ENCODE measurements at places on chromosomes 7 and 10.

- no peak for DNase-seq
Observed at GRCh38 chr7:51545131-51545530, 228.5 kb upstream of the COBL start.

DNA sequence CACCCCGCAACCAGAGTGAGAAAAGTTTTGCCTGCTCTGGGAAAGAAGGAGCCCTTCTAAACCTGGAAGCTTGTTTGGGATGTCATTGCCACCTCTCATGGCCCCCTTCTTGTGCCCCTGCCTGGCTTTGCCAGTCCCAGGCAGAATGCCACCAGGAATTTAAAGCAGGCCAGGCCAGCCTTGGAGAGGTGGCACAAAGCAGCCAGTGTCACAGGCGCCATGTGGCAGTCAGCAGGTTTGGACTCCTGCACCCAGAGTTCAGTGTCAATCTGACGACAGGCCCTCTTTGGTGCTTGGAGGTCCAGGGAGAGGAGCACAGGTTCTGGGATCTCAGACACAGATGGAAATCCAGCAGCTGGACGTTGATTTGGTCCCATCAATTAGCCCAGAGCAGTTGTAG lies 12.7 kb downstream of the HK1 start:
- DNase-seq = no peak

- DNase-seq = no peak
Observed at GRCh38 chr7:137578541-137578940, 235.0 kb upstream of the PTN start.

GRCh38 chr7:55574051-55574717 lies 1.9 kb upstream of the VOPP1 start:
- peak; percentile 12 for DNase-seq

- no peak for DNase-seq
Observed at GRCh38 chr10:95877881-95878280, 29.9 kb upstream of the CC2D2B start.

DNA sequence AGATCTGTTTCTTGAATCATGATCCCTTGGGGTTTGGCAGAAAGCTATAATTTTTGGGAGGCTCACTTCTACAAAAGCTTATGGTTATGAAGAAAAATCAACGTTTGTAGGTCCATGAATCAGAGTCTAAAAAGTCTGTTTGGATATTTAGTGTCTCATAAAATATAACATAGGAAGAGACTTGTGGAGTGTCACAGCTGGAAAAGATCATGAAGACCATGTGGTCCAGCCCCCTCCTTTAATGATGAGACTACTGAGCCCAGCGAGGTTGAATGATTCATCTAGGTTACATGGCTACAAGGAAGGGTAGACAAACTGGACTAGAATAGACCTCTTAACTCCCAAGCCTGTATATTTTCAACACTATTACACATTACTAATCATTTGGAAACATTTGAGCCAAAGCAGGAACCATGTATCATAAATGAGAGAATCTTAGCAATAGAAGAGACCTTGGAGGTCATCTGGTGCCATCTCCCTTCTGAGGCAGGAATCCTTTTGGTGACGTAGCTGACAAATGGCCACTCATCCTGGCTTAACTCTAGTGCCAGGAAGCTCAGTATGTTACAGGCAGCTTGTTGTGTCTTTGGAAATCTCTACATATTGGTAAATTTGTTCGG lies 152.5 kb downstream of the CREB5 start:
- DNase-seq = no peak

- DNase-seq = no peak
Observed at GRCh38 chr7:134514106-134514505, 13.3 kb upstream of the AKR1B10 start.
